ENCODE measurements at places on chromosomes 5 and 9.

DNA sequence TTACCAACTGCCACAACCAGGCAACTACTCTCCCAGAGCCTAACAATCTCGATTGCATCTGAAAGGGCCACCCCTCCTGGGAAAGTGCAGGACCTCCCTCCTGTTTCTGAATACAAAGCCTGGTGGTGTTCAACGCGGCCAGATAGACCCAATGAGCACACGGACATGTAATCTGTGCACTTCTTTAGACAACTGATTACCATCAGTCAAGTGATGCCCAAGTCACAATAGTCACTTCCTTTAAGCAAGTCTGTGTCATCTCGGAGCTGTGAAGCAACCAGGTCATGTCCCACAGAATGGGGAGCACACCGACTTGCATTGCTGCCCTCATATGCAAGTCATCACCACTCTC is 739 bp downstream of the C9orf72 start:
- DNase-seq, result no peak

- no peak for DNase-seq
These were observed 323.1 kb downstream of the ADGRV1 start for GRCh38 chr5:90881626-90882150.

DNA sequence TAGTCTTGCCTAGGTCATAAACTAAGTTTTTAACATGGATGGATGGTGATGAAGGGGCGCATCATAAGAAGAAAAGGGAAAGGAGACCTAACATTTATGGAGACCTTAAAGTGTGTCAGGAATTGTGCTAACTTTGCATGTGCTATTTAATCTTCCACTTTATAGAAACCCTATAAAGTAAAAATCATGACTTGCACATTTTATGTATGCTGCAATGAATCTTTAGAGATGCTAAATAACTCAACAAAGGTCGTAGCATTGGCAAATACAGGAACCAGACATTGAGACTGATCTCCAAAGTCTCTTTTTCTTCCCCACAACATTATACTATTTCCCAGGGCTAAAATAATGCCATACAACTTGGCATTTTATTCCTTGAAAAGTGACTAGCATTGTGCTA is 214.6 kb downstream of the SGCD start:
- no peak for DNase-seq

GRCh38 chr9:69593301-69593700 is 78.9 kb downstream of the APBA1 start:
- DNase-seq, result no peak

GRCh38 chr5:157484768-157485167 is 24.8 kb downstream of the NIPAL4 start:
- DNase-seq, result no peak

- peak; percentile 36 for DNase-seq
These were observed 13.2 kb downstream of the ATOX1 start for GRCh38 chr5:151745071-151745705.

GRCh38 chr9:653856-654387 is 187.6 kb upstream of the DMRT1 start:
- no peak for DNase-seq

GRCh38 chr5:150640311-150641005 is at the start of gene SYNPO:
TSS of gene SYNPO (plus strand) at chr5:150640660. CDS start at chr5:150648276, 7,616 bp downstream.
- no peak for DNase-seq

DNA sequence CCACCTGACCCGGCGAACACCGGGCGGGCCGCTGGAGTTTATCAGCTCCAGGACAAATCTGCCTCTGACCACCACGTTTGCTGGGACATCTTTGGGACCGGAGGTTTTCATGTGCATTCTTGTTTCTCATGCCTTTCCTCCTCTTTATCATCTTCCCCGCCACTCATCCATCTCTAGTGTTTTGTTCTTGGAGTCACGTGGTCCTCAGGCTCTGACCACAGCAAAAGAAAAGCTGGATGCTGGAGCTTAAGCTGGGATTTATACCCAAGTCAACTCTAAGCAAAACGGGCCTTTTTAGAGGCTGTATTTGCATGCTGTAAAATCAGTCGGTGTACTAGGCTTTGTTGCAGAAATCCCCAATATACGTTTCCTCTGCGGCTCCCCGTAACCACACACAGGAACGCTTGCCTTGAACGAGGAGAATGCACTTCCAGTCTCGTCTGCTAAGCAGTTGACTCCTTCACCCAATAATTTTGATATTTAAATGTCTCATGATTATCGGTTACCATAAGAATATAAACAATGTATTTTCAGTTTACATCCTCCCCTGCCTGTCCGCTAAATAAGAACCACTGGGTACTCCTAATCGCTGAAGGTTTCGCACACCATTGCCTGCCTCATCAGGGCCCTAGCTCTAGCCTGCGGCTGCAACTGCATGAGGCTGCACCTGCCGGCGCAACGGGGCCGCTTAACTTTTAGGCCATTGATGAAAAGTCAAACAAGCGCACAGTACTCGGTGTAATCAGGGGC is 560 bp upstream of the NDUFS6 start:
- no peak for DNase-seq

DNA sequence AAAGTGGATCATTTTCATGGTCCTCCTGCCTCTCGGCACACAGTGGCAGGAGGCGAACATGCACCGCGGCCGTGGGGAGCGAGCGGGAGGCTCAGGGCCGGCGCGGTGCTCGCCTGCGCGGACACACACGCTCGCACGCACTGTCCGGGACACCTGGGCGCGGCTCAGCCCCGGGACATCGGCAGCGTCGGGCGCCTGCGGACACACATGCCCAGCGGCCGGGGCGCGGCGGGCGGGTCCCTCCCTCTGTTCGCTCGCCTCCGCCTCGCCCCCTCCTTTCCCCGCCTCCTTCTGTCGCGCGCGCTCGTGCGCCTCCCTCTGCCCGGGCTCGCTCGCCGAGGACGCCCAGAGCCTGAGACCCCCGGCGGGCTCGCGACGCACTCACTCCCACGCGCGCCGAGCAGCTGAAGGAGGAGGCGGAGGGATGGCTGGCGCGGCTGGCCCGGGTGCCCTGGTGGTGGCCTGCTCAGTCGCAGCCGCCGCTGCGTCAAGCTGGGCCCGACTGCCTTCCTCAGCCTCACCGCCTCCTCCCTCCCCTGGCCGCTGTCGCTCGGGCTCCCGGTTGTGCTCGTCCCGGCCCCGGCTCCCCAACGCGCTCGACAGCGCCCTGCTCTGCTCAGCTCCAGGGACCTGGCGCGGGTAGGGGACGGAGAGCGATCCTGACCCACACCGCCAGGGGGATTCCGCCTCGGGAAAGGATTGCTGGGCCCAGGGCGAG is at the start of gene FRMD3:
Gene FRMD3, minus strand, starts transcription at position 230 of the 718 bp plus-strand sequence. Its CDS starts 170 bp downstream, at position 60.
- no peak for DNase-seq

- DNase-seq, result no peak
These were observed 3.5 kb downstream of the MSANTD3 start for GRCh38 chr9:100430286-100430940.

GRCh38 chr5:78792345-78793055 is 143.9 kb upstream of the LHFPL2 start:
- no peak for DNase-seq

DNA sequence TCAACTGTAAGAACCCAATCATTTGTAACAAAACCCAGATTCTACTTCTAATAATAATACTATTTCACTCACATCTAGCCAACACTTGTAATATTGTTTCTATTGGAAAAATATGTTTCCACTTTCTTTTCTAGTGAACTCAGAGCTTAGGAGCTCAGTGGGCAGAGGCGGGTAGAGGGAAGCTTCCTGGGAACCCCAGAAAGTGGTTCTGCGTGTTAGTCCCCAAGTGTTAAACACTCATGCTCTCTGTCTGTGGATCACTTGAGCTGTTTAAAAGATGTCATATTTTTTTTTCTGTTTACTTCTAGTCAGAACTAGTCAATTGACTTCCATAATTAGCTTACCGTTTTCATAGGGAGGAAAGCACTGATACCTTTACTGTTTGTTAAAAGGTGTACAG is 20.6 kb downstream of the SNX18 start:
- DNase-seq, result no peak

GRCh38 chr5:174073122-174073660 is 27.7 kb downstream of the NSG2 start:
- DNase-seq, result no peak

DNA sequence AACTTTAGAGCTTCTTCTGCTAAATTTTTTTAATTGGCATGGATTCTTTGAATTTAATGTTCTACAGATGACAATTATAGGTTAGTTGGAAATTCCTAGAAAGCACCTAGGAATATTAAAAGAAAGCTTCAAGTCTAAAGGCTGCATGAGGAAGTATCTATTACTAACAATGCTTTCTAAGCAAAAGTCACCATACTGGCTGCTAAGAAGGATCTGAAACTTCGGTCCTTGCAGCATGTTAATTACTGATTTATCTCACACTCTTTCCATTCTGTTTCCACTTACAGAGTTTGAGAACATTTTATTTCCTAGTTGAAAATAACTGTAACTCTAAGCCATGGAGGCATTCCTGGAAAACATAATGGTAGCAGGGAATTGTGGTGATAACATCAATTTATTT is 8.4 kb downstream of the SEMA6A start:
- no peak for DNase-seq

DNA sequence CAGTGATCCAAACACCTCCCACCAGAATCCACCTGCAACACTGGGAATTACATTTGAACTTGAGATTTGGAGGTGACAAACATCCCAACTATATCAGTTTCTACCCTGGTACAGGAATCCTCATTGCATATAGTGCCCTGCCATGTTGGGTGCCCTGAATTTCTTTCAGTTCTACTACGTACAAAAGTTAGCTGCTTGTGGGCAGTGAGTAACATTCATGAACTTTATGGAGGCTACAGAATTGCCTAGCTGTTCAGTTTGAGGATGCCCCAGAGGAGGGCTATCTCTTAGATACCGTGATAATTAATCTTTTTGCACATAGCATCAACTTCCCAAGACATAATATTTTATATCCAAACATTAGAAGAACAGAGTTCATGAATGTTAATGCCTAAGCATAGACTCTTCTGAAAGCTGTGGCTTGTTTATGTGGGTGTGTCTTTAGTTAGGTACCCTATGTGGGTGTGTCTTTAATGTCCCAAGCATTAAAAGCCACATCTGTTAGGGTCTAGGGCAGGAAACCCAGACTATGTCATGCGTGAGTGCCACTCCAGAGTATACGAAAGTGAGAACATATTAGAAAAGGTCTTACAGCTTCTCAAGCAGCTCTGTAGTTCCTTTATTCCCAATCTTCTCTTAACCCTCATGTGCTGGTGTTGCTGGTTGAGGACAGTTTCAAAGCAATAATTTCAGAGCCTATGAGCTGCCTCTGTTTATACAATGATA is 47.0 kb upstream of the CHD1 start:
- DNase-seq, result no peak

- DNase-seq, result no peak
These were observed 6.3 kb downstream of the SPTAN1 start for GRCh38 chr9:128558431-128559310.

- no peak for DNase-seq
These were observed 103.4 kb upstream of the RASEF start for GRCh38 chr9:83166372-83166771.

GRCh38 chr5:72600391-72600981 is 93.3 kb upstream of the ZNF366 start:
- no peak for DNase-seq

- no peak for DNase-seq
These were observed 29.6 kb upstream of the PITX1 start for GRCh38 chr5:135063511-135064234.

GRCh38 chr5:90612919-90613318 is 54.3 kb downstream of the ADGRV1 start:
- DNase-seq, result no peak

GRCh38 chr5:126369995-126370731 is 53.0 kb upstream of the GRAMD2B start:
- DNase-seq, result no peak

GRCh38 chr5:164301708-164302107 is 796.3 kb downstream of the MAT2B start:
- DNase-seq, result no peak

- no peak for DNase-seq
These were observed 20.1 kb downstream of the PCDHGC5 start for GRCh38 chr5:141508798-141509611.

GRCh38 chr9:18333157-18333556 is 140.8 kb upstream of the ADAMTSL1 start:
- no peak for DNase-seq

- no peak for DNase-seq
These were observed 57.0 kb downstream of the ECPAS start for GRCh38 chr9:111427186-111427585.

- no peak for DNase-seq
These were observed 77.4 kb upstream of the FCN1 start for GRCh38 chr9:134994926-134995791.

DNA sequence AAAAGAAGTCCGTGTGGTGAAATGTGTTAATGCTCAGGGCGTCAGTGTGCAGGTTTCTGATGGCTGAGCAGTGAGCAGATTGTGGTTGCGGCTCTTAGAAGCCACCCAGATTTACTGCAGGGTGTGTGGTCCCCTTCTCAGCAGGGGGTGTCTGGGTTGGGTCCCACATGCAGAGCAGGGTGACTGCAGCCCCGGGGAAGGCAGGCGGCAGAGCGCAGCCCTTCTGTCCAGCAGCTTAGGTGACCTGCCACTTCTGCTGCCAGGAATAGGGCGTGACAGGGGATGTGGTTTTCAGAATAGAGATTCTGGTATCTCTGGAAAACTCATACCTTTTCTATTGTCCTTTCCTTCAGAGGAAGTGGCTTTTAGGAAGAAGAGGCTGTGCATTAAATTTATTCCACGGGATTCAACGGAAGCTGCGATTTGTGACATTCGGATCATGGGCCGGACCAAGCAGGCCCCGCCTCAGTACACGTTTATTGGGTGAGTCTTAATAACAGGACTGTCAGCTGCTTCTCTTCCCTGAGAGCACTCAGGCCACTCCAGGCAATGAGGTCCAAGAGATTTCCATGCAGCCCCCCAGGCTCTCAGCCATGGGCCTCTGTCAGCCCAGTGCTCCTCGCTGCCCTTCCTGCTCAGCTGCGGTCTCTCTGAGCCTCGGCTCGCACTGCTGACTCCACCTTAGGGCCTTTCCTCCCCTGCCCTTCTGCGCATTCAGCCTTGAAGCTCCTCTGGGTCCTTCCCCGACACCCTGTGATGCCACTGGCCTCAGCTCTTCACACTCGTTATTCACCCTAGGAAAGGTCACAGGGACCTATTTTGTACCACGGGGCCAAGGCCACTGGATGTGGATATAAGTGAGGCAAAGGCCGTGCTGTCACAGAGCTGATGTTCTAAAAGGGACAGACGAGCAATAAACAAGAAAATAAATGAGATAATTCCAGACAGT is 65.4 kb downstream of the MVB12B start:
- DNase-seq, result no peak

- DNase-seq, result no peak
These were observed 334.7 kb downstream of the NR2F1-AS1 start for GRCh38 chr5:93246090-93246855.

GRCh38 chr9:133581513-133582343 is 27.5 kb downstream of the FAM163B start:
- no peak for DNase-seq

DNA sequence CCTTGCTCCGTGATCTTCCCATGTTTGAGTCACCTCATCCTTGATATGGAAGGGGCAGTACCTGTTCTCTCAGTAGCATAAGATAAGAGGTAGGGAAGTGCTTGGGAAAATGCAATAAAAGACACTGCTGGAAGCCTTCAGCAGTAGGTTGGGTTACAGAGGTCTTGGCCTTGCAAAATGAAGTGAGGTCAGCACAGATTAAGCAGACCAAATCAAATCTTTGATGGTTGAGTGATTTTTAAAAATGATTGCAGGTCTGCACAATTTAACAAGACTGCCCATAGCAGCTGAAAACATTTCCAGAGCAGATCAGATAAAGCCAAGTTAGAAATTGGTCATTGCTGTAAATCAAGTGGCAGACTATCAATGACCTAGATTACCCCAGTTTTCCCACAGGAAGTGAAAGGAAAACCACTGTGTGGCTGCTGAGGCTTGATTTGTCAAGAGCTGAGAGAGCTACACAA is 32.9 kb downstream of the PALM2AKAP2 start:
- DNase-seq, result no peak

Data from activated CD4-positive, CD25-positive, alpha-beta regulatory T cell treated with anti-CD3 and anti-CD28 coated beads, Interleukin-2, amount 50 U/mL, for 72 hours (primary cell).